ENCODE measurements at places on chromosomes 5 and 9. TPM values are rescaled to one million over a fixed set of nuclear protein-coding genes. Genes with fewer than 3 reads are reported as not detected.

Gene KIF3A
- polyA plus RNA-seq: 18.8 TPM

Gene IFNK
- polyA plus RNA-seq: not detected

Gene HAPLN1
- polyA plus RNA-seq: 77.6 TPM

Gene PLAC8L1
- 0.56 TPM for polyA plus RNA-seq

DNA sequence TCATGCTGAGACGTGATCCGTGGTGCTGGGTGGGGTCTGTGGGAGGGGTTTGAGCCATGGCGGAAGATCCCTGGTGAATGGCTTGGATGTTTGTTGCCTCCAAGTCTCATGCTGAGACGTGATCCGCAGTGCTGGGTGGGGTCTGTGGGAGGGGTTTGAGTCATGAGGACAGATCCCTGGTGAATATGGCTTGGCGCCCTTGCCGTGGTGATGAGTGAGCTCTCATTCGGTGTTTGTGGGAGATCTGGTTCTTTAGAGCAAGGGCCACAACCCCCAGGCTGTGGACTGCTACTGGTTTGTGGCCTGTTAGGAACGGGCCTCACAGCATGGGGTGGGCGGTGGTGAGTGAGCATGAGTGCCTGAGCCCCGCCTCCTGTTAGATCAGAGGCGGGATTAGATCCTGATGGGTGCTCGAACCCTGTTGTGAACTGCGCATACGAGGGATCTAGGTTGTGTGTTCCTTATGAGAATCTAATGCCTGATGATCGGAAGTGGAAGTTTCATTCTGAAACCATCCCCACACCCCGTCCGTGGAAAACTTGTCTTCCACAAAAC is 31.2 kb downstream of the NKD2 start:
- no peak for DNase-seq

Measured in GM23248 (cell line).